Neuronal stem cell (in vitro differentiated cells): ENCODE measurements at places on chromosomes 4 and X.

GRCh38 chr4:150619042-150619441, 37.1 kb downstream of the MAB21L2 start:
- DNase-seq = no peak

DNA sequence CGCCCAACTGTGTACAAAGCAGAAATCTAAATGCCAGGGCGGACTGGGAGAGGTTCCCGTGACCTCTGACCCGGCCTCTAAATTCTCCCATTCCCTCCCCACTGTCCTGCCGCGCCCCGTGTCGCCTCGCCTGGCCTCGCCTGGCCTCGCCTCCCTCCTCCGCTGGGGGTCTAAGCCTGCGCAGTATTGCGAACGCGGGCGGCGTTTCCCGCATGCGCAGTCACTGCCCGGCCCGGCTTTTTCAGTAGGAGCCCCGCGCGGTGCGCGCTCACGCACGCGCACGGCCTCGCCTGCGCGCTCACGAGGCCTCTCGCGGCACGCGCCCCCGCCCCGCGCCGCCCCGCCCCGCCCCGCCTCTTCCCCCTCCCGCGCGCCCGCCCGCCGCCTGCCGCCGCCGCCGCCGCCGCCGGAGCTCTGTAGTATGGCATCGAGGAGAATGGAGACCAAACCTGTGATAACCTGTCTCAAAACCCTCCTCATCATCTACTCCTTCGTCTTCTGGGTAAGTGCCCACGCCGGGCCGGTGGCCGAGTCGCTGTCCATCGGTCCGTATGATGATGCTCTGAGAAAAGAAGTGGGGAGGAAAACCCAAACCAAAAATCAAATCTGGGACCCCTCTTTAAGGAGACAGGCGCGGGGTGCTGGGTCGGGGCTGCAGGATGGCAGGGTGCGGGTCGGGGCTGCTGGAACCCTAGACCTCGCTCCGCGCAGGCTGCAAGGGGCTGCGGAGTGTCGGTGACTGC, at the start of gene TSPAN7:
Gene TSPAN7 (plus strand): TSS at position 417 of the 743 bp plus-strand sequence. CDS start 5 bp downstream, at position 422.
- DNase-seq = peak; percentile 65

DNA sequence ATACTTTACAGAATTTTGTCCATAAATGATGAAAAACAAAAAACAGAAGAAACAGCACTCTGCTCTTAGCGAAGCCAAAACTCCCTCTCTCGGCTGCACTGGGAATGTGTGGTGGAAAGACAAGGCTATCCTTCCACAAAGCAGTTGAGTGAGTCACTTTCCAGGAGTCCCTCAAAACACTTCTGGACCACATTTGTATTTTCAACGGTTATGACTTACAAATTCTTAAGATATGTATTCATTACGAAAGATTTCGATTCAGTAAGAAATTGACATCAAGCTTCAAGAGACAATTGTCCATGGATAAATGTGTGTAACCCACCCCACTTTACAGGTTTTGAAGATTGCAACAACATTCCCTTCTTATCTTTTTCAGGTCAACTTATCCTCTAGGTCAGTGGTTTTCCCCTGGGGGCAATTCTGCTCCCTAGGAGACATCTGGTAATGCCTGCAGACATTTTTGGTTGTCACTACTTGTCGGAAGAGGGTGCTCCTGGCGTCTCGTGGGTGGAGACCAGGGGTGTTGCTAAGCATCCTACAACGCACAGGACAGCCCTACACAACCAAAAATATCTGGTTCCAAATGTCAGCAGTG, 66.7 kb upstream of the MTNR1A start:
- no peak for DNase-seq

GRCh38 chrX:123847056-123847455, 12.8 kb upstream of the XIAP start:
- no peak for DNase-seq
